ENCODE measurements at places on chromosomes 5 and 9.

- no peak for DNase-seq
Measured at GRCh38 chr9:134828892-134829291, 51.7 kb upstream of the FCN2 start.

DNA sequence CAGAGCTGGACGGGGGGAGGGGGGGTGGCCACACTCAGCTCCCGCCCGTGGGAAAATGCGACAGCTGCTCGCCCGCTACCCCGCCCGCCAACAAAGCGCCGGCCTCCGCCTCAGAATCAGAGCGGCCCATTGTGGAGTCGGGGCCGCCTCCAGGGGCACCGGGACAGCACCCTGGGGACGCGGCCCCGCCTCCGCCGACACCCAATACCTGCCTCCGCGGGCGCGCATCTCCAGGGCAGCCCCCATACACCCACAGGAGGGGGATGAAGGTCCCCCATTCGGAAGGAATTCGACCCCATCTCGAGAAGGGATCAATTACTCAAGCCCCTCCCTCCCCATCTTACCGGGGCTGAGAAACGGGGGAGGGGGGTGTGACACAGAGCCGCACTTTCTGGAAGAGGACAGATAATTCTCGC is 1.3 kb downstream of the NOTCH1 start:
- no peak for DNase-seq

- no peak for DNase-seq
Measured at GRCh38 chr5:120982351-120982750, 518.3 kb downstream of the PRR16 start.

DNA sequence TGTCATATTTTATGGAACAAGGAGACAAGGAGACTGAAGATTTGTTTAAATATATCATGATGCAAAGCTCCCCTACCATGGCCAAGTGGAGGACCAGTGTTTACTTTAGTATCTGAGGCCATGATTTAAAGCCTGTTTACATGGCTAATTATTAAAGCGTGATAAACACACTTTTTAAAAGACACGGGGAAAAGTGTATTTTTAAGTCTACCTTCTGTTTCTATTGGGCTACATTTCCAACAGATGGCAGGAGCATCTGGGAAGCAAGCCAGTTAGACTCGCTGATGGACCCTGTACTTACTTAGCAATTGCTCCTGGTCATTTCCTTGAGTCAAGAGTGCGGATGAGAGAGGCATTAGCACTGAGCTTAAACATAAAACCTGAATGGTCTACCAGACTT is 480.3 kb upstream of the SEMA6A start:
- no peak for DNase-seq

- no peak for DNase-seq
Measured at GRCh38 chr5:56658972-56659371, 156.4 kb upstream of the MAP3K1 start.

DNA sequence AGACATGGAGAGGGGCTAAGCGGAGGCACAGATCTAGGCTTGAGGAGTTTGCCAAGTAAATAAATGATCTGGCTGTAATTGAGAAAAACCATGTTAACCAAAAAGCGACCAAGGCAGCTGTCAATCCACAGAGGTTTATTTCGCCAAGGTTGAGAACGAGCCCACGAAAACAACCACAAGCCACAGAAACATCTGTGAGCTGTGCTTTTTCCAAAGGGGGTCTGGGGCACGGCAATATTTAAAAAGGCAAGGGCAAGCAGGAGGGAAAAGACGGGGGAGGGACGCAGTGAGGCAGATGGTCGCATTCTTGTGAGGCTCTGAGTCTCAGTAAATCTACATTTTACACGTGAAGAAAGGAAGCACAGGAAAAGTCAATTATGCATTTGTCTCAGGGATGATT is 25.4 kb downstream of the CCT5 start:
- no peak for DNase-seq

DNA sequence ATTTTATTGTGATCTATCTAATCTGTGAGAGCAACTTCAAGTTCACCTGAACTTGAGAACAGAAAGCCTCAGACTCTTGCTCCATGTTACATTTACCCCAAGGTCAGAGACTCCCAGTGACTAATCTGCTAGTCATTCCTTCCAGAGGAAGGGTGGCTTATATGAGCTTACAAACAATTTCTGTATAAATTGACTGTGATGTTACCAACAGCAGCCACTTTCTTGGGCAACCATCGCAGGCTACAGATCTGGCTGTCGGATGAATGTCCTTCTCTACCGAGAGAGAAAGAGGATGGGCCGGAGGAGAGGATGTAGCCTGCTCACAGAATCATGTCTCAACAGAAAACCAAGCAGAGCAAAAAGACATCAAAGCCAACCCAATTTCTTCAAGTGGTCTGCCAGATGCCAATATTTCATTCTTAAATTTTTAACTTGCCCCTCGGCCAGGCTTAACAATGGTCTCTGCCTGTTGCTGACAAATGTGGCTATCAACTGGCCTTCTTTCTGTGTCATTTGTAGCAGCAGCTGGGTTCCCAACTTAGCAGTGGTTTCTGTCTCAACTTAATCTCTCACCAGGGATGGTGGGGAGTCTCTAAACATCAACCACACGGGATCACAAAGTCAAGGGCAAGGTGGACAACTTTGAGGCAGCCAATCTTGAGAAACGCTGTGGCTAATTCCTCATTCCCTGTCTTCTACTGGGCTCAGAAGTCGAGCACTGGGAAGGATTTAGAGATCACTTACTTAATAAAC is 81.3 kb downstream of the RAPGEF1 start:
- DNase-seq = peak; percentile 87

- no peak for DNase-seq
Measured at GRCh38 chr5:130424341-130424740, 520.1 kb downstream of the CHSY3 start.

DNA sequence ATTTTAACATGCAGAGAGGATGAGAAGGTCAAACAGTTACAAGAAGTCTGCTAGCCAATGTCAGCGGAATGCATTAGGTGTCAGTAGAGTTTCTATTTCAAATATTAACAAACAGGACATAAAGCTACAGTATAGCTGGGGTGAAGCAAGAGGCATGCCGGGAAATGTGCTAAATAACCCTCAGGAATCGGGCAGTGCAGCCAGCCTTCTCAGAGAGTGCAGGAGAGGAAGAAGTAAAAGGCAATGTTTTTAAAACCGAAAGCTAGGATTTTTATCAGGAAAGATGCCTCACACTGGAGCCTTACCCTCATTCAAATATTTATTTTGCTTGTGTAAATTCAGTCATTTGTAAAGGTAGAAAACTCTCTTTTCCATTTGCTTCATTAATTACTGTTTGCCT is 59.1 kb upstream of the SH3GL2 start:
- no peak for DNase-seq

DNA sequence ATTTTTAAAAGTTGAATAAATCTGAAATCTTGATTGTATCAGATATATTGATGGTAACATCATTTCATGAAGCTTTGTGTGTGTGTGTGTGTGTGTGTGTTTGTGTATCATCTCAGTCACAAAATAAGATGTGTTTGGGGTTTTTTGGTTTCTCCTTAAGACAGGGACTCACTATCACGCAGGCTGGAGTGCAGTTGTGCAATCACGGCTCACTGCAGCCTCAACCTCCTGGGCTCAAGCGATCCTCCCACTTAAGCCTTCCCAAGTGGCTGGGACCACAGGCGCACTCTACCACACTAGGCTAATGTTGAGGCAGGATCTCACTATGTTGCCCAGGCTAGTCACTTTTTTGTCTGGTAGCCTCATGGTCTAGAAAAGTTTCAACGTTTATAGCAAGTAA is 83.4 kb upstream of the DMRT1 start:
- no peak for DNase-seq

GRCh38 chr5:33322632-33323031 is 118.1 kb upstream of the TARS1 start:
- DNase-seq = no peak

DNA sequence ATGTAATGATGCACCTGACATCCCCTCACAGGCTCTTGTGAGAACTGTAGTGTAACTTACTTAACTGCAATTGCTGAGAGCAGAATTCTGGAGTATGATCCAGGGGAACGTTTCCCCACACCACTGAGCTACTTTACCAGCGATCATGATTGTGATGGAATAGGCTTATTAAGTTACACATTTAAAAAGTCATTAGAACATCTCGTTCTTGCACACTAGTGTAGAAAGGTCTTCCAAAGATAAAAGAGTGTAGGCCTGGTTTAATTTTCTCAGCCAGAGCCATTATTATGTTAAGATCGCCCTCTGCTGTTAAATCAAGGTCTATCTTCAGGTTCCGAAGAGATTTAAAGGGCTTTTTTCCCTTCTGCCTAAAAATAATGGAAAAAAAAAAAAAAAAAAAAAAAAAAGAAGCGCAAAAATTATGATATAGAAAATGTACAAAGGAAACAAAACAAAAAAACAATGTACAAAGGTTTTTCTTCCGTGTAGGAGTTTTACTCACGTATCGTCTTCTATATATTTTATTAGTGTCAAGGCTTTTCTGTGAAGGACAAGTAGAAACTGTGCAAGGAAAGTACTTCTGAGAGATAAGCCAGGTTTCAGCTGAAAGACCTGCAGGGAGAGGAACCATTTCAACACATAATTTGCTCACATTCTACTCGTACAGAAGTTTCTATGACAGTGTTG is 18.6 kb upstream of the MOB3B start:
- DNase-seq = no peak

DNA sequence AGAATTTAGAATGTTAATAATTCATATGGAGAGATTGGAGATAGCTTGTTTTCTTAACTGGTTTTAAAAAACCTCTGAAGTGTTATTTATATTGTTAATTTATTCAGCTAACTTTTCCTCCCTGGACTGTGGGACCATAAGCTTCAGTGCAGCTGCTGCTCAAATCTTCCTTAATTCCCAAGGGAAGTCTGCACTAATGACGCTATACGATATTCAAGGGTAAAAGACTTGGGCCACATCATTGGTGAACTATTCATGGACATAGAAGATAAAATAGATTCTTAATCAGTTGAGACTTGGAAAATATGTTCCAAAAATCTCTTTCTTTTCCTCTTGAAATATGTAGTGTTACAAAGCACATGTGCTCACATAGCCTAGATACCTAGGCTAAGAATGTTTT is 31.1 kb upstream of the GAS1 start:
- DNase-seq = no peak

GRCh38 chr5:1926471-1927341 is 44.0 kb upstream of the IRX4 start:
- DNase-seq = no peak

DNA sequence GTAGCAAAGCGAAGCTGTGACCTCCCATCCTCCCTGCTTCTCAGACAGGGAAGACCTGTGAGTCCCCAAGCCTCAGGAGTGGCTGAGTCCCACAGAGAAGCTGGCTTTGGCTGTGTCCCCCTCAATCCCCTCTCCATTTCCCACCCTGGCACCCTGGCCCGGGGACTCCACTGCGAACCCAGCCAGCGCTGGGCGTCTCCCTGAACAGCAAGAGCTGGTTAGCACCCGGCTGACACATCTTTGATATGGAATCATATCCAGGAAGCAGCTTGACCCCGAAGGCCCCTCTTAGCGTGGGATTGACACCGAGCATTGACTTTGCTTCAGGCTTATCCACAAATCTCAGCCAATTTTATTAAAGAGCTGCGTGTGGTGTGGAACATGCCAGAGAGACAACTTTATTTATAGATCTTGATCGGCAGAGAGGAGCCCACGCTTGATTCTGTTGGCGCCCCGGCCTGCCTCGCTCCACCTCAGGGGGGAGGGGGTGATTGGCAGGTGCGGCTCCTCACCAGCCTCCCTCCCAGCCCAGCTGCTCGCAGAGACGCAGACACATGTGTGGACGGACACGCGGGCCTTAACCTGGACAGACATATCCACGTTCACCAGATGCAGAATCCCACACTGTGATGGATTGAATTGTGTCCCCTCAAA is 120.7 kb upstream of the MVB12B start:
- DNase-seq = no peak

GRCh38 chr5:57863661-57864060 is 381.1 kb upstream of the ACTBL2 start:
- DNase-seq = no peak

- DNase-seq = no peak
Measured at GRCh38 chr5:154221371-154221896, 30.9 kb downstream of the GALNT10 start.

DNA sequence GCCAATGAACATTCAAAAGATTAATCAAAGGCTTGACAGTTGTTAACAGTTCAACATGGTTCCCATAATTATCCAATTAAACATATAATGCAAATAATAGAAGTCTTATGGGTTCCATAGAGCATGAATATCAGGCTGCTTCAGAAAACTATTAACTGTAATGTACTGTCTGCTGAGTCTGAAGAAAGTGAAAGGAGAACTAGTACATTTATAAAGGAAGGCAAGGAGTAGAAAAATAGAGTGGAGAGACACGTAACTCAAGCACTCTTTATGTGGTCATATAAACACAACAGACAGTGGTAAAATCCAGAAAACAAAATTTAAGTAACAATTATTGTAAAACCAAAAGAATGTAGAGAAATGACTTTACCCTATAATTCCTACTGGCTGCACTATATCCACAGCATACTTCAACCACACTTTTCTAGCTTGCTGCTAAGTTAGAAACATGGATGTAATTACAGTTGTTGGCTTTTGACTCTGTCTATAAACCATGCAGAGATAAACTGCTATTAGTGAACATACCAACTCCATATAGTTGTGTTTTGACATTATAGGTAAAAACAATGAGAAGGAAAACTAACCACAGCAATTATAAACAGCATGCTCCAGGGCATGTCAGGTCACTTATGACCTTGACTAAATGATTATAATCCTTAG is 32.7 kb downstream of the NFIB start:
- DNase-seq = no peak

DNA sequence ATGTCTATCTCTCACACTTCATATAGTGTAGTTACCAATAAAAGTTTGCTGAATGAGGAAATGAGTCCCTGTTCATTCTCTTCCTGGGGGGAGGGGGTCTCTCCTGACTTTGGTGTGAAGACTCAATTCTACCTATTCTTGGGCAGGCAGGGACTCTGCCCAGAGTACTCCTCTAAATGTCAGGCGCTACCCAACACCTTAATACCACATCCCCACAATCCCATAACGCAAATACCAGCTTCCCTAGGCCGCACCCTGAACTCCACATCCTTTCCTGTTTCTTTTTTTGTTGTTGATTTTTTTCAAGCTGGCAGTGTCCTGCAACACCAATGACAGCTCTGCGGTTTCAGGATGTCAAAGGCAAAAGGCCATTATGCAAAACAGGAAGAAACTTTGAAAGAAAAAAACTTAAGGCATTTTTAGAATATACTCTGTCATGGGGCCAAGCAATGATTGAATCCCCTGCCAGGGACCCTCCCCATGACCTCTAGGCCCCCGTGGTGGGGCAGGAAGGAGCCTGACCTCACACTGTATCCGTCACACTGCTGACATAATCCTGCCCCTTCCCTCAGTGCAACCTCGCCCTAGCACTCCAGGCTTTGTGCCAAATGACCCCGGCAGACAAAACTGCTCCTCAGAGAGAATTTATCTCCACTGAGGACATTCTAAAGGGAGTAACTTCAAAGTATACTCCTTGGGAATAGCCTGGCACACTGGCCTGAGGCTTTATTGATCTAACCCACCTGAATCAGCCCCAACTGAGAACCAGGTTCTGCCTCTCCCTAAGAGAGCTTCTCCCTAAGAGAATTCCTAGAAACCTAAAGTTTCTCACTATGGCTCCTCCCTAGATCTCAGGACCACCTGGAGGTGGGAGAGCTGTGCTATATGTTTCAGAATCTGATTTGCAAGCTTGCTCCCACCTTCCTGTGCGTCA is 8.0 kb downstream of the B4GALT1 start:
- DNase-seq = no peak
